ENCODE measurements at places on chromosomes 1 and 21.

GRCh38 chr1:154775621-154776605 lies 94.2 kb downstream of the KCNN3 start:
- no peak for DNase-seq

GRCh38 chr1:242139986-242140385 lies 141.1 kb upstream of the MAP1LC3C start:
- DNase-seq: no peak

DNA sequence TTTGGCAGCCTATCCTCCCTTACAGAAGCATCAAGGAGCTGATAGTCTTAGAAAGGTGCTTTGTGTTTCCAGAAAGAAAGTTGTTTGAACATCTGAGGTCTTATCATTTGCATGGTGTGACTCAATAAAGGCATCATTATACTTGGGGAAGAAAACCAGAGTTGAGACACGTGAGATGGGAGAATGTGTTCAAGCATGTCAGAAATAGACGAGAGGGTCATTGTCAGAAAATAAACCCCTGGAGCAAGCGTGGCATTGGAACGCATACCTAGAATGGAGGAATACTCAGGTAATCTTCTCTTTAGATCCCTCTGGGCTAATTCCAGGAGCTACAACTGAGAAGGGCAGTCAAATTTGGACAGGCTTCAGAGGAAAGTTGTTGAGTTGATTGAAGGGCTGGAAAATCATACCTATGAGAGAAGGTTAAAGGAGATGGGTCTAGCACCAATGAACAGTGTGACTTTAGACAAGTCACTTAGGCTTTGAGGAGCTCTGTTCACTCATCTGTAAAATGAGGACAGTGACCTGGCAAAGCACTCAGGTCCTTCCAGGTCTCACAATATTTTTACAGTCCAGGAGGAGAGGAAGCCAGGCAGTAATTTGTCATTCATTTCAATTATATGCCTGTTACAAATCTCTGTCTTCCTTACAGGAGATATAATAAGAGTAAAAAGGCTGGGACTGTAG lies 101.3 kb upstream of the C1orf21 start:
- no peak for DNase-seq

- DNase-seq: no peak
These were observed 41.2 kb upstream of the B3GALNT2 start for GRCh38 chr1:235545292-235545930.

GRCh38 chr1:182147136-182147820 lies 85.8 kb upstream of the ZNF648 start:
- DNase-seq: no peak

- DNase-seq: no peak
These were observed 21.1 kb downstream of the ATP8B2 start for GRCh38 chr1:154346276-154346917.

DNA sequence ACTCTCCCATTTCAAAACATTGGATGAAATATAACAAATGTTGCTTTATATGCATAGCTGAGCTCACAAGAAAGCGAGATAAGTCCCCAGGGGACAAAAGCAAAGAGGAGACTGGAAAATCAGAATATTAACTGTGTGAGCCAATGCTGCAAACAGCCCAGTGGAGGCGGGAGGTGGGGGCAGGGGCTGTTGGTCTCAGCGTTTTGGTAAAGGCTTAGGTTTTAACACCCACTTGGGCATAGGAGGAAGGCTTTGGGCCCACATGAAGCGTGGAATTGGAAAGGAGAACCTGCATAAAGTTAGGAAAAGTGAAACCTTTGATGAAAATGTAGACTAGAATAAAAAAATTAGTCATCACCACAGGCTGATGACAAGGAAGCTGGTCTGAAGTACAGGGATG lies 30.2 kb upstream of the SMIM12 start:
- DNase-seq: no peak

Data from fibroblast of pulmonary artery (primary cell).